ENCODE measurements at places on chromosomes 16 and 17. TPM values are rescaled to one million over a fixed set of nuclear protein-coding genes. Genes with fewer than 3 reads are reported as not detected.

DNA sequence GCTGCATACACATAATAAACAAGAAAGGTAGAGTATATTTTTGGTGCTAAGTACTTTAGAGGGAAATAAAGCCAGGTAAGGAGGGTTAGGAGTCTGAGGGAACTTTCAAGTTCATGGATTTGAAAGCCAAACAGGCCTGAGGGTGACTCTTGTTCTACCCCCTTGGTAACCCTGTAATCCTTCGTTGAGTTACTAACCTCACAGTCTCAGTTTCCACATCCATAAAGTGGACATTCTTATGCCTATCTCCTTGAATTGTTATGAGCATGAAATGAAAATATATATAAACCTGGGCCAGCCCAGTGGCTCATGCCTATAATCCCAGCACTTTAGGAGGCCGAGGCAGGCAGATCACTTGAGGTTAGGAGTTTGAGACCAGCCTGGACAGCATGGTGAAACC is 22.4 kb downstream of the PECAM1 start:
- DNase-seq, result no peak

TNFRSF13B gene
- not detected for polyA plus RNA-seq

DNA sequence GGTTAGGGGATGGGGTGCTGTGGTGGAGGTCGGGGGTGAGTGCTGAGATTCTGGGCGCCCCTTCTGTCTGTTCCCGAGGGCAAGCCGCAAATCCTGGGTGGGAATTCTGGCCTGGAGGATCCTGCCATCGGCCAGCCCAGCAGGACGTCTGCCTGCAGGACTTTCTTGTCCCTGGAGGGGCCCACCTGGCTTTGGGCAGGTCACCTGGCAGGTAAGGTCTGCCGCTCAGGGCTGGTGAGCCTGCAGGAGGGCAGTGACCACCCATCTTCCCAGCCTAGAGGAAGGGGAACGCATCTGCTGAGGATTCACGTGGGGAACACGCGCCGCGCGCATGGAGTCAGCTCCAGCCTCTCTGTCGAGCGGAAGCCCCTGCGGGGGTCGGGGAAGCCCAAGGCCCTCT is 5.4 kb downstream of the RNF222 start:
- DNase-seq, result no peak

DNA sequence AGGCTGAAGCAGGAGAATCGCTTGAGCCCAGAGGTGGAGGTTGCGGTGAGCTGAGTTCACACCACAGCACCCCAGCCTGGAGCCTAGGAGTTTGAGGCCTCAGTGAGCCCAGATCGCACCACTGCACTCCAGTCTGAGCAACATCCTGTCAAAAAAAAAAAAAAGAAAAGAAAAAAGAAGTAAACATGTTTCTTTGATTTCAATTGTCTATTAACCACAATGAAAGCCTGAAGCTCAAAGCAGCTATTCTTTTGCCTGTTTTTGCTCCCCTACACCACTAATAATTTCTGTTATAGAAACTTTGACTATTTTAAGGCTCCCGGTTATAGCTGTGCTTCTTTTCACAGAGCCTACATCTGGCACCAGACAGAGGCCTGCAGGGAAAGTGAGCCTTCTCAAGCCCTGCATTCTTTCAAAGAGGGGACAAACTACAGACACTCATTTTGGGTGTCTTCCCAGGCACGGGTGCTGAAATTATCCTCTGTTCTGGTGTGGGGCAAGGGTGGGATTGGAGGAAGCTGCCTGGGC is 14.2 kb upstream of the SLC52A1 start:
- DNase-seq, result no peak

SYCE1L gene
- 7.1 TPM for polyA plus RNA-seq

KRTAP17-1 gene
- not detected for polyA plus RNA-seq

GRCh38 chr17:83181991-83182619 is 102.7 kb downstream of the METRNL start:
- peak; percentile 69 for DNase-seq

GRCh38 chr16:74771656-74772315 is 2.8 kb downstream of the FA2H start:
- DNase-seq, result no peak

- DNase-seq, result no peak
These were observed 12.4 kb downstream of the ZSCAN10 start for GRCh38 chr16:3086596-3087242.

- DNase-seq, result peak; percentile 89
These were observed at the start of gene ARHGAP44 for GRCh38 chr17:12789481-12790248. ARHGAP44 (plus strand) TSS chr17:12789498; CDS start chr17:12789839, 341 bp downstream.

GRCh38 chr17:28685366-28685765 is 23.4 kb downstream of the SUPT6H start:
- DNase-seq, result peak; percentile 21

DNA sequence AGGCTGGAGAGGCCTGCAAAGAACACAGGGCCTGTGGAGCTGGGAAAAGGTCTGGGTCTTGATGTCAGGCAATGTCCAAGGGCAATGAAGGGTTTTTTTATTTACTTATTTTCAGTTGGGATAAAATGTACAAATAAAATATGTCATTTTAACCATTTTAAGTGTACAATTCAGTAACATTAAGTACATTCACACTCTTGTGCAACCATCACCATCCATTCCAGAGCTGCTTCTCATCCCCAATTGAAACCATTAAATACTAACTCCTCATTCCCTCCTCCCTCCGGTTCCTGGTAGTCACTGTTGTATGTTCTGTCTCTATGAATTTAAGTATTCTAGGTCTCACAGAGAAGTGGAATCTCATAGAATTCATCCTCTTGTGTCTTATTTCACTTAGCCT is 444.7 kb downstream of the HS3ST3B1 start:
- no peak for DNase-seq

GRCh38 chr16:68490829-68491575 is 42.7 kb upstream of the SMPD3 start:
- peak; percentile 75 for DNase-seq

- no peak for DNase-seq
These were observed 40.7 kb upstream of the TANC2 start for GRCh38 chr17:62925267-62925836.

MYOCD gene
- 0.58 TPM for polyA plus RNA-seq

ZG16B gene
- polyA plus RNA-seq, result 0.69 TPM

GRCh38 chr17:60817192-60817591 is 139.5 kb downstream of the BCAS3 start:
- DNase-seq, result no peak

DNA sequence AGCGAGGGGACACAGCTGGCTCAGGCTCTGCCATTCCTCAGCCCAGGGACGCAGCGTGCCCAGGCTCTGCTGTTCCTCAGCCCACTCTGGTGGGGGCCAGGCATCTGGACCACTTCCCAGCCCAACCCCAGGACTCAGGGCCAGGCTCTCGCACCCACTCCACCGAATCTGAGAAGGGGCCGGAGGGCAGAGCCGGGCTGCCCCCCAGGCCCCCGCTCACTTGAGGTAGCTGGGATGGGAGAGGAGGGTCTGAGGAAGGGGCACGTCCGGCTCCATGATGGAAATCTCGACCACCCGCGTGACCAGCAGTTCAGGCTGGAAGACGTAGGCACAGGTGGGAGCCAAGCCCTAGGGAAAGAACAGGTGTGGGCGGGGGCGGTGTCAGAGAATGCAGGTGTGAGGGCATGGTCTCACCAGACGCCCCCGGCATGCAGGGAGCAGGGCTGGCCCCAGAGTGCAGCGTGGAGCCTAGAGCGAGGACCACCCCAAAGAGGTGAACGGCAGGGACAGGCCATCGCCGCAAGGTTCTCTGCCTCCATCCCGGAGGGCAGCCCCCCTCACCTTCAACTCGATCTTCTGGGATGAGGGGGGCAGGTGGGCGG is 4.9 kb downstream of the PGAP6 start:
- no peak for DNase-seq

DNA sequence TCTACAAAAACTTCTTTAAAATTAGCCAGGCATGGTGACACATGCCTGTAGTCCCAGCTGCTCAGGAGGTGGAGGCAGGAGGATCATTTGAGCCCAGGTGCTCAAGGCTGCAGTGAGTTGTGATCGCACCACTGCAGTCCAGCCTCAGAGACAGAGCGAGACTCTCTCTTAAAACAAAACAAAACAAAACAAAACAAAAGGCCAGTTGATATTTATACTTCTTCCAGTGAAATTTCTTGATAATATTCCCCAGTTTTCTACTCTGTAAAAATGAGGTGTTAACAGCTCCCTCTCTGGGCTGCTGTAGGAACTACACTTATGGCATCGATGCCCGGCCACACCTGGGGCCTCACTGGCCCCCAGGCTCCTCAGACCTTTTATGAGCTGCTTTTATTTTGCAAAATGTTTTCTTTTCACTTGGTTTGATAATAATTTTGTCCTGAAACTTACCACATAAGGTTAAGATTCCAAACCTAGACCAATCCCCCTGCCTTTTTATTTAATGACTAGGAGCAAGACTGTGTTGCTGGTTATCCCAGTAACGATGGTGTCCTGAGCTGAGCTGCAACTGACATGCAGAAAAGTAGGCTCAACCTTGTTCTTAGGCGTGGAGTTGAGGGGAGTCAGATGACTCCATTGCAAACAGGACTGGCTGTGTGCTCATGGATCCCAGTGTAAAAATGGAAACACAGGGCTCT is 17.6 kb downstream of the MAPK8IP3 start:
- DNase-seq, result no peak

DNA sequence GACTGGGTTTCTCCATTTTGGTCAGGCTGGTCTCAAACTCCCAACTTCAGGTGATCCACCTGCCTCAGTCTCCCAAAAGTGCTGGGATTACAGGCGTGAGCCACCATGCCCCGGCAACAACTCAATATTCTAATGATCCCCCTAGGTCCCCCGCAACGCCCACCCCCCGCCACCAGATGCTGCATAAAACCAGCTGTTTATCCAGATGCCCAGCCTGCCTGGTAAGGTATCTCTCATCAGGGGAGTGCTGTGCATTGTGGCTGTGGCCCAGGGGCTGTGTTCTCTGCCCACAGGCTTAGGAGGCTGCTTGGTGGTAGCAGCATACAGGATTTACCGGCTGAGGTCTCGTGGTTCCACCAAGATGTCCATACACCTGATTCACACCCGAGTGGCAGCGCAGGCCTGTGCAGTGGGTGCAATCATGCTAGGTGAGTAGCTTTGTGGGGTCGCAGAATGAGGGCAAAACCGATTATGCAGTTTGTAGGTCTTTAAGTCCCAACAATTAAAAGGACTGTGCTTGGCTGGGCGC is 1.3 kb downstream of the HIGD1B start:
- DNase-seq, result no peak

GRCh38 chr17:80499560-80499959 is 23.2 kb upstream of the NPTX1 start:
- DNase-seq, result no peak

NPW gene
- polyA plus RNA-seq, result not detected

GRCh38 chr17:58271216-58271931 is 9.4 kb downstream of the MPO start:
- DNase-seq, result no peak

DNA sequence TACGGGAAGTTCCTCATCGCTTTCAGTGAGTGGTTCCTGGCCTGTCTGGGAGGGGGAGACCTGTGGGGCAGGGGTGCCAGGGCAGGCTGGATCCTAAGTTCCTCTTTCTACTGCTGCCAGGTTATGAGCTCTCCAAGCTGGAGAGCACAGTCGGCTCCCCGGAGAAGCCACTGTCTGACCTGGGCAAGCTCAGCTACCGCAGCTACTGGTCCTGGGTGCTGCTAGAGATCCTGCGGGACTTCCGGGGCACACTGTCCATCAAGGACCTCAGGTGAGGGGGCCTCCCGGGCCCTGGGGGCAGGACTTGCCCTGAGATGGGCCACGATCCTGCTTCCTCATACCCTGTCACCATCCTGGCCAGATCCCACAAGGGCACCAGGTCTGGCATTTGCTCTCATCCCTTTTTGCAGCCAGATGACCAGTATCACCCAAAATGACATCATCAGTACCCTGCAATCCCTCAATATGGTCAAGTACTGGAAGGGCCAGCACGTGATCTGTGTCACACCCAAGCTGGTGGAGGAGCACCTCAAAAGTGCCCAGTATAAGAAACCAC is 5.1 kb downstream of the PRSS8 start:
- DNase-seq, result no peak

DNA sequence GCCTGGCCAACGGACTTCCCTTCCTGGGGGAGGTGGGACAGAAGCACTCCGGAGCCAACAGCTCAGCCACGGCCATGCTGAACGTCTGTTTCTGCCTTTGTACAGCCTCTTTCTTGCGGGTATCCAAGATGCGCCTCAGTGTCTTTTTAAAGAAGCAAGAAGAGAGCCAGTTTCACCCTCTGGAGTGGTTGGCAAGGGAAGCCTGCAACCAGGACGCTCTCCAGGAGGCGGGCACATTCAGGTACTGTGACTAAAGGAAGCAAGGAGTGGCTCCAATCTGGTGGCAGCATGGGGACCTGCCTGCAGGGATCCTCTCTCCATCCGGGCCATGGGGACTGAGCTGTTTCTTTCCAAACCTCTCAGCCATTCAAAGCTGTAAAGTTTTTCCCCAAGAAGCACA is 60.6 kb upstream of the ENDOV start:
- DNase-seq, result no peak

DNA sequence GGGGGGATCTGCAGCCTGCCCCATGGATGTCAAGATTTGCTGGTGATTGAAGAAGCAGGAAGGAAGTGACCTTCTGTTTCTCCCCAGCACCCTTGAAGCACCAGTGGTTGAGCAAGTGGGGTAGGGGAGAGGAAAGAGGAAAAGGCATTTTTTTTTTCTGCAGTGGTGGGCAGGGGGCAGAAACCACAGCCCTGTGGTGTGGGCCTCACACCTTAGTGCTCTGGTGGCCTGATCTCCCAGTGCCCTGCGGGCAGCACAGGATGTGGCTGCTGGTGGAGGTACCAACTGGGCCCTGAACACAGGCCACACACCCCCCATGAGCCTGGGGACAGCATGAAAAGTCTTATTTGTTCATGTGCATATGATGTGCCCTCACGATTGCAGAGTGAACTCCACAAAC is 7.1 kb downstream of the ITGAD start:
- no peak for DNase-seq

GRCh38 chr16:48384520-48385252 is 527 bp downstream of the SIAH1 start:
- DNase-seq, result peak; percentile 60

DNA sequence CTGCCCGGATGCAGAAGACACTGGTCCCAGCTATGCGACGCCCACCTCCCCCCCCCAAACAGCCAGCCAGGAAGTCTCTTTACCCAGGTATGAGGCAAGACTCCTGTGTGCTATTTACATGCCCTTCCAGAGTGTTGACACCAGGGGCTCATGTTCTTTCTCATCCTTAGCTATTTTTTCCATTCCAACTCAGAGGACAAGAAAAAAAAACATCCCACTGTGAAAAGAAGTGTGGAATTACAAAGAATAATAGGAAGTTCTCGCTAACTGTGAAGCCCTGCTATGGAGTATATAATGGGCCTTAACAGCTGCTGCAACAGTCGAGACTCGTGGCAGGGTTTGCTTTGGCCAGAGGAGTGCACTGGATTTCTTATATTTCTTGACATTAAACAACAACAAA is 584.9 kb downstream of the CDH13 start:
- peak; percentile 10 for DNase-seq

DNA sequence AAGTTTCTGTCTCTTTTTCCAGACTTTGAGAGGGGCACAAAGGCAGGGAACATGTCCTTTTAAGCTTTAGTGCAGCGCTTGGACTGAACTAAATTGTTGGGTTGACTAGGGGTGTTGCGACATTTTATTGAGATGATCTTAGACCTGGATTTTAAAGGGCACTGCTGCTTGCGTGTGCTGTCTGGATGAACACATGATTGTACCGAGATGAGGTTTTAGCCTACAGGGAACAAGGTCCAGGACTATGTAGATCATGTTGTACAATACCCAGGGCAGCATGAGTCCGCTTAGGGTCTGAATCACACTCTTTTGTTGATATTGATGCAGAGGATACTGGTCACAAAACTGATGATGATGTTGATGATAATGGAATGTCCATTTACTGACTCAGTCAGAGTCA is 5.2 kb upstream of the RGS9 start:
- DNase-seq, result no peak

GRCh38 chr17:30599428-30600059 is 122.3 kb downstream of the GOSR1 start:
- DNase-seq, result peak; percentile 63

CDH1 gene
- polyA plus RNA-seq, result 47.0 TPM
